Esophagus squamous epithelium (tissue), 5 donors: ENCODE measurements at places on chromosomes 4 and X. TPM values are rescaled to one million over a fixed set of nuclear protein-coding genes. Genes with fewer than 3 reads are reported as not detected.
A peak's percentile ranks its signal among the peaks of the same experiment; 100 is the strongest.

DNA sequence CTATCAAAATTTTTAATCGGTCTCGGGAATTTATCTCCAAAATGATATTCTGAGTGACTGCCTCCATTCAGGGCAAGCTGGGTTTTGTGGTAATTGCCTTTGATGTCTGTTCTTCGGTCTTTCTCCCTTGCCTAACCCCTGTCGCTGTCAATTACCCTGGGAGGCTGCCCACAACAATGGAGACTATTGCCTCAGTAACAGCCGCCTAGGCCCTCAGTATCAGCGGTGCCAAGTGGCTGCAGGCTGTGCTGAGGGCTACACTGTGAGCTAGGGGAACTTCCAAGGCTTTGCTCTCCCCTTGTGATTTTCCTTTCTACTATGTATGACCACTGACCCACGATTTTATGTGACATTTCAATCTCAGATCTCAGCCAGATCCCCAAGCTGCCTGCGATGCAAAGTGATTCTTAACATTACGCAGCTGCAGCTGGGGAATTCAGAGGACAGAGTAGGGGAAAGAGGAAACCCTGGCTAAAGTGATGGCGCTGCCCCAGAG lies 36.3 kb upstream of the REST start:
- no peaks in the 10 kb centered on the region for H3K36me3 ChIP-seq
- peaks cover 10% of the 10 kb centered on the region for H3K4me1 ChIP-seq
- no peak overlapping the region for H3K27ac ChIP-seq
- H3K4me3 ChIP-seq: no peak overlapping the region
- no peaks in the 10 kb centered on the region for H3K27me3 ChIP-seq

DNA sequence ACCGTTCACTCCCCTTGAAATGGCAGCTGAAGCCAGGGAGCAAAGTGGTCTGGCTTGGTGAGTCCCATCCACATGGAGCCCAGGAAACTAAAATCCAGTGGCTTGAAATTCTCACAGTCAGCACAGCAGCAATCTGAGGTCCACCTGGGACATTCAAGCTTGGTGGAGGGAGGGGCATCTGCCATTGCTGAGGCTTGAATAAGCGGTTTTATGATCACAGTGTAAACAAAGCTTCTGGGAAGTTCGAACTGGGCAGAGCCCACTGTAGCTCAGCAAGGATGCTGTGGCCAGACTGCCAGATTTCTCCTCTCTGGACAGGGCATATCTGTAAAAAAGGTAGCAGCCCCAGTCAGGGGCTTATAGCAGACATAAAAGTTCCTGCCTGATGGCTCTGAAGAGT lies 15.5 kb upstream of the FAAH2 start:
- no peak for DNase-seq
- no peaks in the 10 kb centered on the region for H3K4me1 ChIP-seq
- H3K36me3 ChIP-seq: no peaks in the 10 kb centered on the region

- peaks cover 55% of the 10 kb centered on the region for H3K4me1 ChIP-seq
- H3K4me3 ChIP-seq: no peak overlapping the region
- no peaks in the 10 kb centered on the region for H3K36me3 ChIP-seq
- H3K27ac ChIP-seq: peak overlapping the region; percentile 29
- no peak for DNase-seq
Measured at GRCh38 chr4:87489678-87490077, 39.5 kb downstream of the SPARCL1 start.

DNA sequence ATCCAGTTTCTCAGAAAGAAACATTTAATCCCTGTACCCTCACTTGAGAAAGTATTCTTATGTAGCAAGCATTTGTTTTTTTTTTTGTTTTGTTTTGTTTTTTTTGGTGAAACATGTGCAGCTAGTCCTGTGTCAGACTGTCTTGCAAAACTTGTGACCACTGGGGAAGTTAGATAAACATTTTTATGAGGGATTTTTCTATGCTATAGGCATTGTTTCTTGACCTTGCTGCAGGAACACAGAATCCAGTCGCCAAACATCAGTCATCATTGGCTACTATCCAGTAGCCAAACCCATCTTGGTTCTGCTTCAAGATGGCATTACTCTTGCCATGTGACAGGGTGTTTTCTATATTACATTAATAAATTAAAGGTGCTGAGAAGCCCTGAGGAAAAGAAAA lies 7.7 kb upstream of the MAPK10 start:
- no peak overlapping the region for H3K27ac ChIP-seq
- no peaks in the 10 kb centered on the region for H3K36me3 ChIP-seq
- no peaks in the 10 kb centered on the region for H3K27me3 ChIP-seq
- DNase-seq: no peak
- no peaks in the 10 kb centered on the region for H3K4me1 ChIP-seq

DNA sequence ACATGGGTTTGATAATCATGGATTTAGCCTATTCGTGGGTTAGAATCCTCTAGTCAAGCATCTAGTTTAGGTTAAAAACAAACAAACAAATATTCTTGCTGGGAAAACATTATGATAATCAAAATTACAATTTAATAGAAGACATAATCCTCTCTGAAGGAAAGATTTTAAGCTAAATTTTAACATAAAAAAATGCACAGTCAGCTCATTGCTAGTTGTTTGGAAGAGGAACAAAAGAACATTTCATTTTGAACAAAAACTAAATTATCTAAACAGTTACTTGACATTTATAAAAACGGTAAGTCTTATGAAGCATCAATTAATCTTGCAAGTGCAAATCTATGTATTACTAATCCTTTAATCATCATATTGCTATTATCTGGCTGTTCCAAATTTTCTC lies 18.2 kb upstream of the AGA start:
- no peaks in the 10 kb centered on the region for H3K27me3 ChIP-seq
- DNase-seq: no peak
- no peak overlapping the region for H3K27ac ChIP-seq
- H3K36me3 ChIP-seq: no peaks in the 10 kb centered on the region
- no peaks in the 10 kb centered on the region for H3K4me1 ChIP-seq
- no peak overlapping the region for H3K4me3 ChIP-seq

- no peaks in the 10 kb centered on the region for H3K27me3 ChIP-seq
- no peak for DNase-seq
- no peak overlapping the region for H3K27ac ChIP-seq
Measured at GRCh38 chrX:129493643-129494042, 29.6 kb downstream of the SMARCA1 start.

DNA sequence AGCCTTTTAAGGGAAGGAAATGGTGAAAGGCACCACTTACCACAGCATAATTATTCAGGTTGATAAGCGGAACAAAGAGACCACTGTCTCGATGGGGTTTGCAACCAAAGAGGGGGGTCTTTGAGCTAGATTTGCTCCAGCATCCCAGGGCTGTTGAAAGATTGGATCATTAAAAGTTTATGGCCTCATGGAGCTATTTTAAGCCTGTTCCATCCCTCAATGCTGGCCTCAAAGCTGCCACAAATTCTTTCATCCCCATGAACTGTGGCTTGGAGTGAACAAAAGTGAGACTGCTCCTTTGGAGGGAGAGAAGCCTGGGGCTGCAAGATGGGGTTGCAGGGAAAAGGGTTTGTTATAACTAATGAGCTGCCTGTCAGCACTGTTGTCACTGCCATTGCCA lies 209.8 kb downstream of the RTL9 start:
- H3K4me1 ChIP-seq: no peaks in the 10 kb centered on the region
- H3K4me3 ChIP-seq: no peak overlapping the region
- no peaks in the 10 kb centered on the region for H3K27me3 ChIP-seq

DNA sequence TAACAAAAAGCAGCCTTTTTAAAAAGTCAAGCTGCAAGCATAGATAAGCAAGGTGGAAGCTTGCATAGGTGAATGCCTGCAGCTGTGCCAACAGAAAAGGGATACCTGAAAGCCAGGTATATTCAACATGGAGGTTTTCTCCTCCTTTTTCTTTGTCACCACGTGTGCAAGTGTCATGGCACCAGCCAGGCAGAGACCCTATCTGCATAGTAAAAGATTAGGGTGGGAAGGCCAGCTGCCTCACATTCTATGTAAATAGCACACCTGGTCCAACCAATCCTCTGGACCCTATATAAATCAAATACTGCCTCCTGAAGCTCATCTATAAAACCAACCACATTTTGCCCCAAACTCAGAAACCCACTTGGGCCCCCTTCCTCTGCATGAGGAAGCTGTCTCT lies 28.0 kb upstream of the PLK4 start:
- H3K36me3 ChIP-seq: no peaks in the 10 kb centered on the region
- no peaks in the 10 kb centered on the region for H3K27me3 ChIP-seq
- DNase-seq: no peak
- H3K4me1 ChIP-seq: peaks cover 5% of the 10 kb centered on the region
- H3K4me3 ChIP-seq: no peak overlapping the region

- H3K36me3 ChIP-seq: no peaks in the 10 kb centered on the region
- no peaks in the 10 kb centered on the region for H3K27me3 ChIP-seq
- no peak overlapping the region for H3K4me3 ChIP-seq
- no peaks in the 10 kb centered on the region for H3K4me1 ChIP-seq
- peak overlapping the region; percentile 38 for H3K27ac ChIP-seq
Measured at GRCh38 chr4:47642985-47643760, 158.1 kb downstream of the ATP10D start.

DNA sequence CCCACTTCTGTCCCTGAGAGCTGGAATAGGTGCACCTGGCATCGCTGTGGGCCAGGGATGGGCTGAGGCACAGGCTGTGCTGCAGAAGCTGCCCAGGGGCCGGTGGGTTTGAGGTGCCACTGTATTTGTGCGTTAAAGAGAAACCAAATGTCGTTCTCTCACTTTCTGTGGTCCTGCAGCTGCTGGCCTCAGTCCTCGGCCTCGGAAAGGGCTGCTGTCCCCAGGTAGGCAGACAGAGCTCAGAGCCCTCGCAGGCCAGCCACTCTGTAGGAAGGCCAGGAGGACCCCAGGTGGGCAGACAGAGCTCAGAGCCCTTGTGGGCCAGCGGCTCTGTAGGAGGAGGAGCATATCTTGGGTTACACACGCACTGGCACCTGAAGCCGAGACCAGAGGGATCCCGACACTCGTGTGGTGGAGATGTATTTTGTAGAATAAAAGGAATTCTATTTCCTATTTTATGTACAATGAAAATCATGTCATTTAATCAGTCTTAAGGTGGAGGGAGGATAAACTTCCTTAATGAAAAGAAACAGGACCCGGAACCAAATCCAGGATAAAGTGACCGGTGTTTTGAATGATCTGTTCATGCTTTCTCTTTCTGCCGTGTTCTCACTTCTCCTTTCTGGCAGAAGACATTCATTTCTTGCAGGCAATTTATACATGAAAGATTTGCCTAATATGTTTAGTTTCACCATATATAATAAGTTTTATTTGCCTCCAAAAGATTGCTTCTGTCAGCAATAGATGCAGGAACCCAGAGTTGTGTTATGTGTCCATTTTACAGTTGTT lies 54.4 kb upstream of the HGFAC start:
- peak overlapping the region; percentile 89 for H3K27ac ChIP-seq
- no peaks in the 10 kb centered on the region for H3K36me3 ChIP-seq
- H3K4me1 ChIP-seq: peaks cover 87% of the 10 kb centered on the region
- no peak for DNase-seq

DNA sequence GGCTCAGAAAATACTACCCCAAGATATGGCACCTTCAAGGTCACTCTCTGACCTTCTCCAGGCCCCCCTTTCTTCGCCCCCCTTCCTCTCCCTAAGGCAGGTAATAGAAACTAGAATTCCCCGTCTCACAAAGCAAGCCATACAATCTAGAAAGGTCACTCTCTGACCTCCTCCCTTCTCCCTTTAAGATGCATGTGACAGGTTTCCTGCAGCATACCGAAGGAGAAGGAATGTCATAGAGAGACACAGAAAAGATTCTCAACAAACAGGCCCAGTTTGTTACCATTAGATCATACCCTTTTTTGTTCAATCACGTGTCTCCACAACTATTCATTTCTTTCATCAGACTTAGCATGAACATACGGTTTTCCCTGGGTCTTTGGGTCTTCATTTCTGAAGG lies 51.2 kb upstream of the RBMXL3 start:
- H3K36me3 ChIP-seq: no peaks in the 10 kb centered on the region
- no peak for DNase-seq
- H3K27me3 ChIP-seq: no peaks in the 10 kb centered on the region
- H3K27ac ChIP-seq: no peak overlapping the region
- no peaks in the 10 kb centered on the region for H3K4me1 ChIP-seq

- H3K27me3 ChIP-seq: no peaks in the 10 kb centered on the region
- no peaks in the 10 kb centered on the region for H3K36me3 ChIP-seq
- H3K4me1 ChIP-seq: no peaks in the 10 kb centered on the region
- no peak overlapping the region for H3K4me3 ChIP-seq
- DNase-seq: no peak
Measured at GRCh38 chr4:174681723-174682300, 147.2 kb downstream of the GLRA3 start.

GRCh38 chr4:158817562-158818296 lies 48.9 kb downstream of the FNIP2 start:
- peaks cover 41% of the 10 kb centered on the region for H3K4me1 ChIP-seq
- no peak overlapping the region for H3K4me3 ChIP-seq
- DNase-seq: no peak
- no peaks in the 10 kb centered on the region for H3K27me3 ChIP-seq
- no peak overlapping the region for H3K27ac ChIP-seq
- H3K36me3 ChIP-seq: no peaks in the 10 kb centered on the region

GRCh38 chrX:115625572-115626301 lies 64.8 kb downstream of the PLS3 start:
- no peaks in the 10 kb centered on the region for H3K27me3 ChIP-seq
- no peaks in the 10 kb centered on the region for H3K36me3 ChIP-seq
- H3K4me1 ChIP-seq: peaks cover 18% of the 10 kb centered on the region
- no peak overlapping the region for H3K27ac ChIP-seq
- H3K4me3 ChIP-seq: no peak overlapping the region

The ARSD gene
- total RNA-seq: 25.5 TPM

The OCRL gene
- total RNA-seq: 12.4 TPM

The MAGEA4 gene
- not detected for total RNA-seq

The ETDA gene
- total RNA-seq: not detected

The SPATA18 gene
- 5.4 TPM for total RNA-seq

The TMEM271 gene
- total RNA-seq: not detected

The SH2D1A gene
- total RNA-seq: not detected

The ARHGEF6 gene
- 1.1 TPM for total RNA-seq
